ENCODE measurements at places on chromosomes 16 and 17.

- peaks cover 23% of the 10 kb centered on the region for H3K27me3 ChIP-seq
- H3K36me3 ChIP-seq: no peaks in the 10 kb centered on the region
- peak overlapping the region; percentile 85 for H3K4me3 ChIP-seq
Observed at GRCh38 chr17:79607940-79608623, 2.8 kb downstream of the RBFOX3 start.

GRCh38 chr17:596763-597644, 117.6 kb downstream of the VPS53 start:
- H3K4me1 ChIP-seq: peaks cover 5% of the 10 kb centered on the region
- no peak overlapping the region for H3K4me3 ChIP-seq
- H3K27ac ChIP-seq: no peak overlapping the region
- peaks cover 12% of the 10 kb centered on the region for H3K36me3 ChIP-seq
- no peak for DNase-seq
- H3K27me3 ChIP-seq: peaks cover 11% of the 10 kb centered on the region

DNA sequence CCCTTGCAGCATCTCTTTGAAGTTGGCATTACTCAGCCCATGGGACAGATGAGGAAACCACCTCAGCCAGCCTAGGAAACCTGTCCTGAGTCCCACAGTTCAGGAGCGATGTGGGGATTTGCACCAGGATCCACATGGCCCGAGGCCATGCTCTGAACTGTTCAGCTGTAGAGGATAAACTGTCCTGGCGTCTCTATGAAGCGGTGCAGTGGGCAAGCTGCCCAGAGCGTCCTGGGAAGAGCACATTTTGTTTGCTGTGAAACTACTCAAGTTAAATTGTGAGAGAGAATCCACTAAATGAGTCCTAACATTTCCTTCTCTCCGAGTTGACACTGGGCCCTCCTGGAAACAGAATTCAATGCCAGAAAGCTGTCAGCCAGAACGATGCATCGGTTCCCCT, 276.6 kb upstream of the TNRC6C start:
- H3K4me3 ChIP-seq: no peak overlapping the region
- no peak overlapping the region for H3K27ac ChIP-seq
- H3K4me1 ChIP-seq: peaks cover 14% of the 10 kb centered on the region
- peaks cover 7% of the 10 kb centered on the region for H3K27me3 ChIP-seq

GRCh38 chr17:39659279-39660010, 5.7 kb upstream of the TCAP start:
- H3K27ac ChIP-seq: no peak overlapping the region
- no peak overlapping the region for H3K4me3 ChIP-seq
- no peaks in the 10 kb centered on the region for H3K36me3 ChIP-seq
- peaks cover 9% of the 10 kb centered on the region for H3K27me3 ChIP-seq

GRCh38 chr16:48829336-48830310, 219.6 kb upstream of the N4BP1 start:
- no peak for DNase-seq
- peaks cover 15% of the 10 kb centered on the region for H3K4me1 ChIP-seq

DNA sequence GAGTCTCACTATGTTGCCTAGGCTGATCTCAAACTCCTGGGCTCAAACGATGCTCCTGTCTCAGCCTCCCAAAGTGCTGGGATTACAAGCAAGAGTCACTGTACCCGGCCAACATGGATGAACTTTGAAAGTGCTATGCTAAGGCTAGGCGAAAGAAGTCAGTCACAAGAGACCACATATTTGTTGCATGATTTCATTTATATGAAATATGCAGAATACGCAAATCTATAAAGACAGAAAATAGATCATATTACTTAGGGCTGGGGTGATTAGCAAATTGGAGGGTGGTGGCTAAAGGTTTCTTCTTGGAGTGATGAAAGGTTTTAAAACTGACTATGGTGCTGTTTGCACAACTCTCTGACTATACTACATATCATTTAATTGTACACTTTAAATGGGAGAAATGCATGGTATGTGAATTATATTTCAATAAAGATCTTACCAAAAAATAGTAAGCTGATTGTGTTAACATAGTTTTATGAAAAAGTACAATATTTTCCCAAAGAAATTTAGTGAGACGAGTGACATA, 1.2 kb upstream of the FLYWCH1 start:
- H3K36me3 ChIP-seq: no peaks in the 10 kb centered on the region
- no peak overlapping the region for H3K27ac ChIP-seq
- peaks cover 20% of the 10 kb centered on the region for H3K4me1 ChIP-seq
- DNase-seq: no peak

- DNase-seq: peak; percentile 43
- H3K4me1 ChIP-seq: peaks cover 18% of the 10 kb centered on the region
- H3K36me3 ChIP-seq: no peaks in the 10 kb centered on the region
- peaks cover 7% of the 10 kb centered on the region for H3K27me3 ChIP-seq
- H3K27ac ChIP-seq: peak overlapping the region; percentile 77
Observed at GRCh38 chr17:16470265-16470664, 21.7 kb downstream of the LRRC75A start.

DNA sequence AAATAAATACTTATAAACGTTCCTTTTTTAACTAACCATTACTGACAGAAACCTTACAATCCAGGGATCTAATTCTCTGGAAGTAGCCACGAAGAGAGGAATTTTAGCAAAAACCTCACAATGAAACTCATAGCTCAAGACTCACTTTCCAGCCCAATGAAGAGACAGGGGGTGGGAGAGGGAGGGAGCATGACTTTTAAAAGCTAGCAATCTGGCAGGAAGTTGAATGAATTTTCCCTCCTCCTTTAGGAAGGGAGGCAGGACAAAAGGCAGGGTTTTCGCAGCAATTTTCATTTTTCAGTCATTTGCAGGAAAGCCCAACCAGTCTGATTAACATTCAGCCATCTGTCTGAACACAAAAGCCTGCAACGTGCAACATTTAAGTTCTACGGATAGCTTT, 381.5 kb upstream of the PSMD7 start:
- H3K27me3 ChIP-seq: no peaks in the 10 kb centered on the region
- no peak for DNase-seq
- H3K36me3 ChIP-seq: no peaks in the 10 kb centered on the region
- H3K27ac ChIP-seq: no peak overlapping the region
- H3K4me1 ChIP-seq: peaks cover 18% of the 10 kb centered on the region

GRCh38 chr16:86700046-86700945, 121.9 kb downstream of the FOXL1 start:
- no peak for DNase-seq
- no peak overlapping the region for H3K4me3 ChIP-seq
- H3K36me3 ChIP-seq: peaks cover 6% of the 10 kb centered on the region

DNA sequence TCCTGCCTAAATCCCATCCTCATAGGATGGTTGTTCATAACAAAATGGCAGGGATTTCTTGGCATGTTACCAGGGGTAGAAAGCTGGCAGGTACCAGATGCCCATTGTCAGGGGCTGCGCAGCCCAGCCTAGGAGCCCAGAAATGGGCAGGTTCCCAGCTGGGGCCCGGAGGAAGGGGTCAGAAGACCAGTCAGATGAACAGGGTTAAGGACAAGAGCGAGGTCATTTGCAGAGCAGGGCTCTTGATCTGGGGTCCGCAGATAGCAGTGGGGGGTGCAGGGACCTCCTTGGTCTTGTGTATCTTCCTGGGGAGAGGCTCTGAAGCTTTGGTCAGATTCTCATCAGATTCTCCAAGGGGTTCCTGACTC, 52.3 kb upstream of the CDC42EP4 start:
- no peak for DNase-seq
- peaks cover 9% of the 10 kb centered on the region for H3K27me3 ChIP-seq
- H3K27ac ChIP-seq: no peak overlapping the region
- H3K36me3 ChIP-seq: no peaks in the 10 kb centered on the region
- peaks cover 33% of the 10 kb centered on the region for H3K4me1 ChIP-seq

DNA sequence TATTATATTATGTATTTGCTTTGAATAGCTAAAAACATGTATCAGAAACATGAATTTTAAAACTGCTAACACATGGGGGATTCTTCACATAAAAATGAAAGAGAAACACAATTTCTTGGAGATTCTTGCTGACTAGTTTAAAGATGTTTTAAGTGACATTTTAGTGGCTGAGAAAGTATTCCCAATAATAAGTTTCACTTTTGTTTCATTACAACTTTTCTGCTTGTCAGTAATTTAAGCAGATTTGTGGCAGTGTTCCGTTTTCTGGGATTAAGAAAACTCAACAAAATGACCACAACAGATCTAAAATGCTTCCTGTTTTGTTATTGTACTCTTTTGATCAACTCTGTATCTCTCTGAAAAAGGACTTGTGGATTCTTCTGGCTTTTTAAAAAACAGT, 75.9 kb downstream of the NLK start:
- H3K4me3 ChIP-seq: no peak overlapping the region
- H3K27me3 ChIP-seq: no peaks in the 10 kb centered on the region
- H3K4me1 ChIP-seq: no peaks in the 10 kb centered on the region

GRCh38 chr17:57999496-58000017, 7.5 kb downstream of the SRSF1 start:
- H3K27ac ChIP-seq: no peak overlapping the region
- H3K36me3 ChIP-seq: no peaks in the 10 kb centered on the region
- H3K4me3 ChIP-seq: no peak overlapping the region
- DNase-seq: no peak
- H3K27me3 ChIP-seq: no peaks in the 10 kb centered on the region

- H3K4me3 ChIP-seq: no peak overlapping the region
- no peak for DNase-seq
- peaks cover 7% of the 10 kb centered on the region for H3K36me3 ChIP-seq
Observed at GRCh38 chr16:19281246-19281645, 4.3 kb upstream of the CLEC19A start.

DNA sequence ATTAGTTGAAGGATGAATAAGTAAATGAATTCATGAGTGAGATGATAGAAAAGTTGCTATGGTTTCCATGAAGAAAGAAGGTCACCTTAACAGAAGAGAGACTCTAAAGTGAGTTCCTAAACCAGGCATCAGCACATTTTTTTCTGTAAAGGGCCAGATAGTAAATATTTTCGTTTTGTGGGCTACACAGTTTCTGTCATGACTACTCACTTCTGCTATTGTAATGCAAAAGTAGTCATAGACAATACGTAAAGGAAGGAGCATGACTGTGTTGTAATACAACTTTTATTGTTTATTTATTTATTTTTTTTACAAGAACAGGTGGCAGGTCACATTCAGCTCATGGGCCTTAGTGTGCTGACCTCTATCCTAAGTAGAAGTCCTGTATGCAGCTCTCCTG, 426.1 kb upstream of the DYNLRB2 start:
- no peak for DNase-seq
- H3K27me3 ChIP-seq: no peaks in the 10 kb centered on the region
- H3K27ac ChIP-seq: no peak overlapping the region
- no peaks in the 10 kb centered on the region for H3K4me1 ChIP-seq
- H3K4me3 ChIP-seq: no peak overlapping the region

GRCh38 chr16:46812781-46813540, 18.0 kb downstream of the C16orf87 start:
- H3K4me1 ChIP-seq: no peaks in the 10 kb centered on the region
- H3K27ac ChIP-seq: no peak overlapping the region
- H3K27me3 ChIP-seq: no peaks in the 10 kb centered on the region
- no peak for DNase-seq
- peaks cover 5% of the 10 kb centered on the region for H3K36me3 ChIP-seq

DNA sequence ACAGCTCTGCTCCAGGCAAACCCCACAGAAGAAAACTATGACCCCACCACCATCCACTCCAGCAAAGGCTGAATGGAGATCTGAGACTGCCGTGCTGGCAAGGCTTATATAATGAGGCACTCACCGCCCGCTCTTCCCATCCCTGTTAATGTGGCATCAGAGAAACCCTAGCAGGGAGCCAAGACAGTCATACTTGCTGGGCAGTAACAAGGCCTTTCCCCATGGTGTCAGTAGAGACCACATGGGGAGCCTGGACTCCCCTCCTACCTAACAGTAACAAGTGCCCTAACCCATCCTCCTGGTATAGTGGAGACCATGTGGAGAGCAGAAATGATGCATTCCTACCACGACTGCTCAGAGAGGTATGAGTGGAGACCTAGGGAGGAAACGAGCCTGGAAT, 235.2 kb downstream of the C16orf78 start:
- peaks cover 7% of the 10 kb centered on the region for H3K36me3 ChIP-seq
- H3K27ac ChIP-seq: no peak overlapping the region

Measured in glutamatergic neuron (in vitro differentiated cells).